ENCODE measurements at places on chromosomes 4 and X.

DNA sequence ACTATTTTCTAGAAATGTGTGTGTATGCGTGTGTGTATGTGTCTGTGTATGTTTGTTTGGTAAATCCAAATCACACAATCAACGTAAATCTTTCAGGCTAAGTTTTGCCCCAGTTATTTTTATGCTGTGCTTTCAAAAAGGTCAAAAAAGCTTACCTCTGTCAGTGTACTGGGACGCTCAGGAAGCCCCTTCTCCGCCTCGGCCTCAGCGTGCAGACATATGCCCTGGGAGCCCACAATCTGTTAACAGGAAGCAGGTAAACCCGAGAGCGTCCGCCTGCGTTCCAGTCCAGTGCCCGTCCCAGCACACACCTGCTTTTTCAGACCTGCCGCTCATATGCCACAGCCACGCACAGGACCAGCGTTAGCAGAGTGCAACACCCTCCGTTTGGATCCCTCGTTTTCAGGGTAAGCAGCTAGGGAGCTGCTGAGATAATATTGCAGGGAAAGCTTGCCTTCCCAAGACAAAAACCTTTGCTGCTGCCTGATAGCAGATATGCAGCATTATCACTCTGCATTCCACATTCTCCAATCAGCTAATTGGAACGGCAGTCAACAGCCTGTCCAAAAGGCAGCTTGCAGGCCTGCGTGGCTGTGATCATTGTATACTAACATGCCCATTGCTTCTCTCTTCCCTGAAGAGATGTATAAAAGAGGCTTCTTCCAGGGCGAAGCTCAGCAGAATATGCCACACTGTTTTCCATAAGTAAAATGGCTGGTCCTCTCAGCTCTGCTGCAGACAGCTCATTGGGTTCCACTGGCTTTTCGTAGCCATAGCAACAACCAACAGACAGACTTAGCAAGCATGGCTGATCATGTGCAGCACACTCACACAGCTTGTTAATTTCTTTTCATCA is at the start of gene SORBS2:
Gene SORBS2, minus strand, starts transcription at position 686 of the 856 bp plus-strand sequence. CDS start 121,623 bp downstream, outside the sequence.
- DNase-seq: no peak

GRCh38 chrX:63350465-63350877 is 661 bp downstream of the SPIN4 start:
- DNase-seq: no peak

- DNase-seq: no peak
These were observed 31.3 kb upstream of the TFDP3 start for GRCh38 chrX:133249266-133250058.

GRCh38 chrX:108299101-108299591 is 139.1 kb downstream of the COL4A6 start:
- no peak for DNase-seq

GRCh38 chr4:5256421-5256820 is 205.1 kb downstream of the STK32B start:
- no peak for DNase-seq

DNA sequence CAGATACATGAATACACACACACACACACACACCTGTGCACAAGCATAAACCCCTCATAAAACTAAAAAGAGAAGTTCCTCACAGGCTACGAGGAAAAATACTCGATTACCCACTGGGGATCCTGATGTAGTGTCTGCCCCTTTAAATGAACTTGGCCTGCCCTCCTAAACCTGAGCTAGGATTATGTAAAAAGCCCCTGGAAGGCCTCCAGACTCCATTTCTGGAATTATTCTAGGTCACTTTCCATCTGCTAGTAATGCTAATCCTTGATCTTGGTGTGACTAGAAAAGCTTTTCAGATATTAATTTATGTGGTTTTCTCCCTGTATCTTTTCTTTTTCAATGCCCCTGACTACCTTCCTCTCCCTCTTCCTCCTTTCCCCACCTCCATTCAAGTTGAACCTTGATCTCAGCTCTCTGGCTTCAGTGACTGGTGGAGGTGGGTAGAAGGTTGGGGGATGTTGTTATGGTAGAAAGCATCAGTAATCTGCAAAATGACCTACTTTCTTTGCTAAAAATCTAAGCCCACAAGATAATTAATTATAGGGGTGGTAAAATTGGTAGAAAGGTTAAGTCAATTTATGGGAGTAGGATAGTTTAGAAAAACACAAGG is 25.5 kb upstream of the ZNF330 start:
- no peak for DNase-seq

- no peak for DNase-seq
These were observed 118.7 kb upstream of the CHRDL1 start for GRCh38 chrX:110914281-110914680.

DNA sequence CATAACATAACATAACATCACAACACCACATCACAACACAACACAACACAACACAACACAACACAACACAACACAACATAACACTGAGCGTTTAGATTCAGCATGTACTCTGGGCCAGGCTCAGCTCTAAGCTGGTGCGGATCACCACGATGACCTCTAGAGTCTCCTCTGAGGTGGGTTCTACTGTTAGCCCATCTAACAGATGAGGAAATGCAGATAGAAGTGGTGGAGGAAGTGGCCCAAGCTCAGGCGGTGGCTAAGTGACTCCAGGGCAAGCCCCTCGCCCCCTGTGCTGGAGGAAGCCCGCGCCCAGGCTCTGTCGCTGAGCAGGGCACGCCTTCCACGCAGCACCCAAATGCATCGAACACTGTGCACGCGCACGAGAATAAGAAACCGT is 45.3 kb upstream of the CDKN2AIP start:
- DNase-seq: no peak

DNA sequence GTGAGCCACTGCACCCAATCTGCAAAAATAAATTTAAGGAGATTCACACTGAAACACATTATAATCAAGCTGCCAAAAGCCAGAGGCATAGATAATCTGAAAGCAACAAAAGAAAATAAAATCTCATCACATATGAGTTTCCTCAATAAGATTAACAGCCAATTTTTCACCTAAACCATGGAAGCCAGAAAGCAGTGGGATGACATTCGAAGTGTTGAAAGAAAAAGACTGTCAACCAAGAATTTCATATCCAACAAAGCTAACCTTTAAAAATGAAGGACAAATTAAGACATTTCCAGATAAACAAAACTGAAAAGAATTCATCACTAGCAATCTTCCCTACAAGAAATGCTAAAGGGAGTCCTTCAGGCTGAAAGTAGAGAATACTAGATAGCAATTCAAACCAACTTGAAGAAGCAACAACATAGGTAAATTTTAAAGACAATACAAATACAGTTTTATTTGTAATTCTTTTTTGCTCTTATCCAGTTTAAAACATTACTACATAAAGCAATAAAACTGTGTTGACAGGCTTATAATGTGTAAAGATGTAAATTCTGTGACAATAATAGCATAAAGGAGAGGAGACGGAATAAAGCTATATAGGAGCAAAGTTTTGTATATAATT is 23.1 kb upstream of the KLHL8 start:
- no peak for DNase-seq

- no peak for DNase-seq
These were observed 30.6 kb upstream of the PLAC1 start for GRCh38 chrX:134688839-134689238.

- no peak for DNase-seq
These were observed 94.4 kb upstream of the GUCY1A1 start for GRCh38 chr4:155572106-155572703.

GRCh38 chrX:39397561-39398199 is 596.4 kb downstream of the MID1IP1 start:
- no peak for DNase-seq

DNA sequence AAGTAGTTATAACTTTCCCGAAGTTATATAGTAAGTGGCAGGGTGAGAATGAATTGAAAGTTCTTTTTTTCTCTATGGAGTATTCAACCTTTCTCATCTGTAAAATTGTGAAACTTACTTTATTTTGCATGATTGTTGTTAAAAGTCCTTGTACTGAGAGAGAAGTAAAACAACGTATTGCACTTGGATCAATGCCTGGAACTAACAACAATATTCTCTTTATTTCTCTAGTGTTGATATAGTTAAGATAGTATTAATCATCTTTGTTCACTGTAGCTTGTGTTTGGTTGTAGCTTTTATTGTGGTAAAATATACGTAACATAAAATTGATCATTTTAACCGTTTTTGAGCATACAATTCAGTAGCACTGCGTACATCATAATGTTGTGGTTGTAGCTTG is 48.7 kb downstream of the STIM2 start:
- no peak for DNase-seq

- no peak for DNase-seq
These were observed 398.0 kb downstream of the SMARCA1 start for GRCh38 chrX:129125122-129125914.

DNA sequence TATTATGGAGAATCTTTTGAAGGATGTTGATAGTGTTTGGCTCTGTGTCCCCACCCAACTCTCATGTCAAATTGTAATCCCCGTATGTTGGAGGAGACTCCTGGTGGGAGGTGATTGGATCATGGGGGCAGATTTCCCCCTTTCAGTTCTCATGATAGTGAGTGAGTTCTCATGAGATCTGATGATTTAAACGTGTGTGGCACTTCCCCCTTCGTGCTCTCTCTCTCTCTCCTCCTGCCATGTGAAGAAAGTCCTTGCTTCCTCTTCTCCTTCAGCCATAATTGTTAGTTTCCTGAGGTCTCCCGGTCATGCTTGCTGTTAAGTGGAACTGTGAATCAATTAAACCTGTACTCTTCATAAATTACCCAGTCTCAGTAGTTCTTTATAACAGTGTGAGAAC is 166.1 kb upstream of the NUDT6 start:
- no peak for DNase-seq

GRCh38 chr4:21032089-21032645 is 331.9 kb downstream of the PACRGL start:
- no peak for DNase-seq

DNA sequence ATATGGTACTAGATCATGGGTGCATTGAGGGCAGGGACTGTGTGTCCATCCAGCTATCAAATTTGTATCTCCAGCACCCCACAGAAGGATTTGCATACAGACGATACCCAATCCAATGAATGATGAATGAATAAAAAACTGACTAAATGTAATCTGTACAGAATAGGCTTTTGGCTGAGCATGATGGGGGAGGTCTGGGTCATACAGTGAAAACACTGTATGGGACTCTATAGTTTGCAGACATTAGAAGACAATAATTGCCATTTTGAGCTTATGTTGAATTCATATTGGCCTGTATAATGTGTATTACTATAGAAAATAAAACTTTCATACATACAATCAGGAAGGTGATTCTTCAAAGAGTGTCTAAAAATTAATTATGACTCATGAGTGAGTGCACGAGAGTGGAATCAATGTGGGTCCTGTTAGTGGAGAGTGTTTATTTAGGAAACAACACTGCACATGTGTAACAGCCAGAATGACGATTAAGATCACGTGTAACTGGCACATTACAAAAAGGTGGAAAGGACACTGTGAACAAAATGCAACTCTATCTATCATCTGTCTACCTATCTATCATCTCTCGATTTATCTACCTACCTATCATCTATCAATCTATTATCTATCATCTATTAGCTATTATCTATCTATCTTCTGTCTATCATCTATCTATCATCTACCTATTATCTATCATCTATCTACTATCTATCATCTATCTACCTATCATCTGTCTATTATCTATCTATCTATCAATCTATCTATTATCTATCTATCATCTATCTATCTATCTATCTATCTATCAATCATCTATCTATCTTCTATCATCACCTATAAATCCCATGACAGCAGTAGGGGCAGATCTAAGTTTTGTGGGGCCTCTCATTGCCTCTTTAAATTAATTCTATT is 201.3 kb downstream of the PTTG2 start:
- no peak for DNase-seq

DNA sequence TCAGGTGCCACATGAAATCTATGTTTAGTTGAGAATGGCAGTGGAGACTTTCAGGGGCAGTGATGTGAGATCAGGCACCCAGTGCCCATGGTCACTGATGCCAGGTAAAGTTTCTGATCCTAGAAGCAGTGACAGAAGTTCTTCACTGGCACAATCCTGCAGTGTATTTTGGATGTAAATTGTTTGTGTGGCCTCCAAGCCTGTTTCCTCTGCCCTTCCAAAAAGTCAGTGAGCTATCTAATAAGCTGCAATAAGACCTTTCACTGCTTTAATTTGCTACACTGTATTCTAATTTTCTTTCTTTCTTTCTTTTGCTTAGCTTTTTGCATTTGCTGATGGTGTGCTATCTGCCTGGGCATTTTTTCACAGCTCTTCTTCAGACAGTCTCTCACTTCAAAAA is 1348.6 kb downstream of the ADGRL3 start:
- no peak for DNase-seq

- no peak for DNase-seq
These were observed 614.6 kb downstream of the PCDH19 start for GRCh38 chrX:99795495-99795894.

- no peak for DNase-seq
These were observed 45.3 kb upstream of the ZMAT1 start for GRCh38 chrX:101977106-101977505.

GRCh38 chrX:46961574-46962283 is 49.5 kb downstream of the JADE3 start:
- no peak for DNase-seq

- no peak for DNase-seq
These were observed 209.5 kb upstream of the PPP3CA start for GRCh38 chr4:101556842-101557241.

- no peak for DNase-seq
These were observed 2582.2 kb downstream of the PCDH7 start for GRCh38 chr4:33302321-33302720.

DNA sequence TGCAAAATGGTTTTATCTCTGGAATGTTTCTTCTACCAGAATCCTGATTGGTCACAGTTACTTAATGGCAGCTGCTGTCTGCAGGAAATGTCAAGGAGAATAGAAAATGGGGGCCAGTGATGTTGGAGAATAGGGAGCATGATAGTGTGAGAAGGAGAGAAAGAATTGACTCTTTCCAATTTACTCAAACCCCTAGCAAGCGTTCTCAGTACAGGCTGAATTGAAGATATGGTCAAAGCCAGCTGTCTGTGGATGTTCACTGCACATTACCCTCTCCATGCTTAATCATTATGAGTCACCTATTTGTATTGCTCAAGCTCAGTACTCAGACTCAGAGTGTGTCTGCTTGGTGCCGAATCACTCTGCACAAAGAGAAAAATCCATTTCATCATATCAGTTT is 57.8 kb upstream of the FAM47B start:
- no peak for DNase-seq

GRCh38 chr4:185311113-185311888 is 84.4 kb downstream of the LRP2BP start:
- no peak for DNase-seq

GRCh38 chr4:71202705-71203104 is 136.1 kb upstream of the SLC4A4 start:
- DNase-seq: no peak

DNA sequence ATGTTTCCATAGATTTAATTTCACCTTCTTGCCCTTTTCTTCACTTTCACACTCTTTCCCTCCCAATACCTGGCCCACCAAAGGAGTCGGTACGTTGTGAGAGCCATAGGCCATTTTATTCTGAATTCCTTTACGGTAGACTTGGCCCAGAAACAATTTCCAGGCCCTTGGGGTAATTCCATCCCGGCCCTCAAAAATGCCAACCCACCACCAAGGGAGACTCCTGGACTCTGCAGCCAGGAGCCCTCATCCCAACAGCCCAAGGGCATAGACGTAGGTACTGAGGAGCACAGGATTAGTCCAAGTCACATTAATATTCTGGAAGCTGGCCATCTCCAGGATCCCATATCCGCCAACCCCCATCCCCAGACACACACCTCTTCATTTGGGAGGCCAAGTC is 102.9 kb downstream of the LIMCH1 start:
- no peak for DNase-seq

Data from stimulated activated CD8-positive, alpha-beta memory T cell treated with anti-CD3 and anti-CD28 coated beads, Interleukin-4, amount 100 ng/mL, for 1 hour (primary cell).